ENCODE measurements at places on chromosomes 3 and 15. TPM values are rescaled to one million over a fixed set of nuclear protein-coding genes. Genes with fewer than 3 reads are reported as not detected.

The HTR3E gene
- not detected for total RNA-seq

The IQCF6 gene
- total RNA-seq = not detected

The ADCY5 gene
- total RNA-seq = 8.0 TPM

The SPATA12 gene
- total RNA-seq = not detected

GRCh38 chr3:62109534-62109933 lies 263.8 kb downstream of the FEZF2 start:
- peak overlapping the region; percentile 17 for H3K27ac ChIP-seq
- peaks cover 13% of the 10 kb centered on the region for H3K4me1 ChIP-seq
- peaks cover 4% of the 10 kb centered on the region for H3K36me3 ChIP-seq
- H3K27me3 ChIP-seq = no peaks in the 10 kb centered on the region
- H3K4me3 ChIP-seq = no peak overlapping the region
- DNase-seq = no peak

GRCh38 chr3:347581-347980 lies 151.0 kb downstream of the CHL1 start:
- H3K4me1 ChIP-seq = no peaks in the 10 kb centered on the region
- H3K27ac ChIP-seq = no peak overlapping the region
- H3K4me3 ChIP-seq = no peak overlapping the region
- H3K36me3 ChIP-seq = no peaks in the 10 kb centered on the region
- peaks cover 18% of the 10 kb centered on the region for H3K27me3 ChIP-seq
- DNase-seq = no peak

DNA sequence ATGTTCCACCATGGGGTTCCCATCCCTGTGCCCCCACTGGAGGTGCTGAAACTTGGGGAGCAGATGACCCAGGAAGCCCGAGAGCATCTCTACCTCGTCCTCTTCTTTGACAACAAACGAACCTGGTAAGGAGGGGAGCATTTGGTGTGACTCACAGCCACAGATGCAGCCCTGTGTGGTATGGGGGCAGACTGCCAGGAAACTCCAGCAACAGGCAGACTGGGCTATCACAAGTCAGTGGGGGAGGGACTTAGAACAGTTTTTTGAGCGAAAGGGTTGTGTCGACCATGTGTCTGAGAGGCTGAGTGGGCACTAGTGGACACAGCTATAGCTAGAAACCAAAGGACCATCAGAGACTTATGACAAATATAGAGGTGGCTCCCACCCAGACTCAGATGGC lies 3.4 kb upstream of the OGG1 start:
- H3K36me3 ChIP-seq = peaks cover 29% of the 10 kb centered on the region
- H3K27ac ChIP-seq = peak overlapping the region; percentile 61

DNA sequence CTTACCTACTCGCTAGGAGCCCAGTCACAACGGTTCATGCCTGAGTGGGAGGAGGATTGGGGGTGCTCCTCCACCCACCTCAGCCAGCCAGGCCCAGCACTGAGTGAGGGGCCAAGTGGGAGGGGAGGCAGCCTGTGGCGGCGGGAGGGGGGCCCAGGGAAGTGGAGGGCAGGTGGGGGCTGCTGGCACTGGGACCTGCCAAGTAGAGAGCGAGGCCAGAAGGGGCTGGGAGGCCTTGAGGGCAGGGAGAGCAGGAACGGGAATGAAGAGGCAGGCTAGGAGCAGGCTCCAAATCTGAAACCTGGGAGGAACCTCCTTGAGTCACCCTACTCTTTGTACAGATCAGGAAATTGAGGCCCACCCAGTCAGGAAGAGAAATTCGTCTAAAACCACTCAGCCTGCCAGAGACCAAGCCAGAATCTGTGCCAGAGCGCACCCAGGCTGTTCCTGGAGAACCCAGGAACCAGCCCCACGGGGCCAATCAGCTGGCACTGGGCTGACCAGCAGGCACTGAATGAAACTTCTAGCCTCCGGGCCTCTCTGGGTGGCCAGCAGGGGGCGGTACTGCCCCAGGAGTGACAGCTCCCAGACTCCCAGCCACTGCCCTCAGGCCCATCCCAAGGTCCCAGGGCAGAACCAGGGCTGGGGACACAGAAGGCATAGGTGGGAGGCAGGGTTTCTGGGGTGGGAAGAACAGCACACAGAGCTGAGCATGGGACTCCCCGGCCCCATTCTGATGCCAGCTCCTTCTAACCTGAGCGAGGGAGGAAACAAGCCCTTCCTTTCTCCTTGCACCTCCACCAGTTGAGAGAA lies 14.8 kb upstream of the CYP11A1 start:
- H3K4me3 ChIP-seq = no peak overlapping the region
- no peak overlapping the region for H3K27ac ChIP-seq
- no peaks in the 10 kb centered on the region for H3K27me3 ChIP-seq

The ACOX2 gene
- 0.56 TPM for total RNA-seq

The SMCO1 gene
- total RNA-seq = not detected

DNA sequence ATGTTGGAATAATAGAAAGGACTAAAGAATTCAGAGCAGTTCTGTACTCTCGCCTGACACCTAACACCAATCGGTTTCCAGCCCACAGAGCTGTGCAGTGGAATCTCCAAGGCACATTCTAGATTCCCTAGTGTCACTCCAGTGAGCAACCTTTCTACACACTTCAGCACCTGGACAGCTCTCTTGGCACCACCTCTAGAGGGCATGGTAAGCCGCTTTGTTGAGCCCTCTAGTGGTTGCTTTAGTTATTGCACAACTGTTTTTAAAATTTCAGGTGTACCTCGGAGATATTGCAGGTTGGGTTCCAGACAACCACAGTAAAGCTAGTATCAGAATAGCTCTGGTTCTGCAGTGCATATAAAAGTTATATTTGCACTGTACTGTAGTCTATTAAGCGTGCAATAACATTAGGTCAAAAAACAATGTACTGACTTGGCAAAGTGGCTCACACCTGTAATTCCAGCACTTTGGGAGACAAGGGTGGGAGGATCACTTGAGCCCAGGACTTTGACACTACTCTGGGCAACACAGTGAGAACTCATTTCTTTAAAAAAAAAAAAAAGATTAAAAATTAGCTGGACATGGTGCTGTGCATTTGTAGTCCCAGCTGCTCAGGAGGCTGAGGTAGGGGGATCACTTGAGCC lies 26.5 kb upstream of the ERC2 start:
- no peaks in the 10 kb centered on the region for H3K36me3 ChIP-seq
- DNase-seq = no peak
- H3K4me1 ChIP-seq = no peaks in the 10 kb centered on the region
- H3K27me3 ChIP-seq = peaks cover 32% of the 10 kb centered on the region
- H3K27ac ChIP-seq = no peak overlapping the region
- no peak overlapping the region for H3K4me3 ChIP-seq

DNA sequence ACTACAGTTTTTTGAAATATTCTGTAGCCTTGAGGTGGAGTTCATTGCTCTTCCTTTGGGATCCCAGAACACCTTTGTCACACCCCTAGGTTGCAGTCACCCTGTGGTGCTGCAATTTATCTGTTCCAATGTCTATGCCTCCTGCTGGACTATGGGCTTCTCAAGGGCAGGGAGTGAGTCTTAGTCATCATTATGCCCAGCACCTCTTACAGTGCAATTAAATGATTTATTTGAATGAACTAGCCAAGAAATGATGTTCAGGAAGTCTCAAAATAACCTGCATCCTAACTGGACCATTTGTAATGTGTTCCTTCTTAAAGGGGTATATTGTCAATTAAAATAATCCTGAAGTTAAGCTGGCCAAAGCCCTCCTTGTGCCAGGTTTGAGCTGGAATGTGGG lies 28.5 kb downstream of the SHC4 start:
- DNase-seq = no peak
- no peak overlapping the region for H3K4me3 ChIP-seq
- peak overlapping the region; percentile 82 for H3K27ac ChIP-seq
- H3K4me1 ChIP-seq = peaks cover 89% of the 10 kb centered on the region
- H3K27me3 ChIP-seq = no peaks in the 10 kb centered on the region
- peaks cover 4% of the 10 kb centered on the region for H3K36me3 ChIP-seq

DNA sequence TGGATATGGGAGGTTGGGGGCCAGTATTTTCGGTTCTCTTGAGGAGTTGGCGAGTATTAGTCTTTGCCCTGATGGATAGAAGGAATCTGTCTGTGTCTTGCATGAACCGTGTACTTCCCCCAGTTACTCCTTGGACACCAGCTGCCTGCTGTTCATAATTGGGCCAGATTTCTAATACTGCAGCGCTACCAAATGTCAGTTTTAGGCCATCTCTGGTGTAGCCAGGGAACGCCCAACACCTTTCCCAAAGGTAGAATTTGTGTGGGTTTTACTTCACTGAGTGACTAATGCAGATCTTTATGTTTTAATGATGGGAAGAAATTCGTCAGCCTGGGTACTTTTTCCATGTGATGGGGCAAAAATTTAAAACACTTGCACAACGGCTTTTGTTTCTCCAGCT lies 18.4 kb downstream of the FLNB start:
- DNase-seq = no peak
- H3K4me3 ChIP-seq = no peak overlapping the region
- H3K36me3 ChIP-seq = no peaks in the 10 kb centered on the region
- H3K27me3 ChIP-seq = no peaks in the 10 kb centered on the region

DNA sequence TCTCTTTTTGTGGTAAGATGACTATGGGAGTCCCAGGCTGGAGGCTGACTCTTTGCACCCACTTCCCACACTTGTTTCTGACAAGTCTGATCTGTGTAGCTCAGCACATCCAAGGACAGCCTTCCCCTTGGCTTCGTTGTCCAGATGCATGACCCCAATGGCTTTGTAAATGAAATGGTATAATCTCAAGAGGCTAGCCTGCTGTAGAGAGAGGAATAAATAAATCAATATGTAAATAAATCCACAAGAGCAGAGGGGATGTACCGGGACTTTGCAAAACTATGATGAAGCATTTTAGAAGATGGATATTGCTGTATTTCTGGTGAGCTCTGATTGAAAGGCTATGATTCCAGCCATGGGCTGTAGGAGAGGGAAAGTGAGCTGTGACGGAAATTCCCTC lies 79.9 kb upstream of the NEO1 start:
- no peak overlapping the region for H3K4me3 ChIP-seq
- peaks cover 18% of the 10 kb centered on the region for H3K4me1 ChIP-seq
- no peaks in the 10 kb centered on the region for H3K36me3 ChIP-seq
- no peak for DNase-seq

DNA sequence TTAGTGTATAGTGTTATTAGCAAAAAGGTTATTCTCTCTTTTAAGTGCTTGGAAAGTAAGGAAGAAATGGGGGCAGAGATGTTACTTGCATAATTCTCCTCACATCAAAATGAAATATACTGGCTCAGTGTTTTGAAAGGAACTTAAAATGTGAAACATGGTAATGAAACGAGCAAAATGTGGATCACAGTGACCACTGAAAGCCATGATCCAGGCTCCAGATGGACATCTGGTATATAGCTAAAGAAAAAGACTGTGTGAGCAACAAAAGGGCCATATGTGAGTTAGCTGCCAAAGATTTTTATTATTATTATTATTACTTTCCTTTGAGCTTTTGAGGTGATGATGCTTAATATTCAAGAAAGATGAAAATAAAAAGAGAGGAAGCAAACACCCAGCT lies 89.6 kb downstream of the GAP43 start:
- no peak overlapping the region for H3K4me3 ChIP-seq
- H3K27me3 ChIP-seq = no peaks in the 10 kb centered on the region
- no peak for DNase-seq
- H3K4me1 ChIP-seq = peaks cover 26% of the 10 kb centered on the region

The CCR3 gene
- total RNA-seq = not detected

The LSAMP gene
- total RNA-seq = 1.8 TPM

- peaks cover 8% of the 10 kb centered on the region for H3K4me1 ChIP-seq
- peaks cover 6% of the 10 kb centered on the region for H3K36me3 ChIP-seq
- no peak overlapping the region for H3K27ac ChIP-seq
- H3K4me3 ChIP-seq = no peak overlapping the region
These were observed 7.0 kb downstream of the CMTM6 start for GRCh38 chr3:32495609-32496008.

The STARD5 gene
- total RNA-seq = 5.3 TPM

GRCh38 chr3:31294430-31295149 lies 238.1 kb upstream of the STT3B start:
- H3K27me3 ChIP-seq = no peaks in the 10 kb centered on the region
- no peak overlapping the region for H3K27ac ChIP-seq
- DNase-seq = no peak
- no peaks in the 10 kb centered on the region for H3K36me3 ChIP-seq
- H3K4me1 ChIP-seq = peaks cover 1% of the 10 kb centered on the region

The FHIT gene
- total RNA-seq = 3.8 TPM

DNA sequence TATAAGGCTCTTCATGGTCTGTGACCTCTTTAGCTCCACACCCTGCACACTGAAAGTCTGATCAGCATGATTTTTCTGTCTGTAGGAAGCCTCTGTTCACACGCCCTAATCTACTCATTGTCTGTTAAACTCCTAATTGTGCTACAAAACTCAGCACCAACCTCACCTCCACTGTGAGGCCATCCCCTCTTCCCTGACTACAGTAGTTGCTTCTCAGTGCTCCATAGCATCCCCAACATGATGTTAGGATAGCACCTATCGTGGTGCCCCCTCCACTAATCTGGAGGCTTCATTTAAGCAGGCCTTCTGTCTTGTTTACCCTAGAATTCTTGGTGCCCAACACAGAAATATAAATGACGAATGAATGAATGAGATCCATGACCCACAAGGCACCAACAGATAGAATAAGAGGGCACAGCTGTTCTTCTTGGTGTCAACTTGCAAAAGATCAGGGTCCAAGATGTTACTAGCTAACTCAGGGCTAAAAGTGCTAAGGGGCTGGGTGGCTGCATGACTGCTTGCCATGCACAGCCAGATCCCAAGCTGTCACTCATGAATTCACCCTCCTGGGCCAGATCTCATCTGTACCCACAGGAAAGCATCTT lies 55.2 kb upstream of the HEG1 start:
- H3K4me1 ChIP-seq = peaks cover 55% of the 10 kb centered on the region
- no peak overlapping the region for H3K4me3 ChIP-seq
- peak overlapping the region; percentile 62 for H3K27ac ChIP-seq

The CCDC14 gene
- 34.5 TPM for total RNA-seq

The LRRC49 gene
- 4.9 TPM for total RNA-seq

- no peaks in the 10 kb centered on the region for H3K4me1 ChIP-seq
- H3K27ac ChIP-seq = no peak overlapping the region
- no peaks in the 10 kb centered on the region for H3K36me3 ChIP-seq
These were observed 1449.0 kb downstream of the OTOL1 start for GRCh38 chr3:162945626-162946025.

- peaks cover 4% of the 10 kb centered on the region for H3K36me3 ChIP-seq
- no peak overlapping the region for H3K27ac ChIP-seq
- no peaks in the 10 kb centered on the region for H3K4me1 ChIP-seq
- DNase-seq = no peak
These were observed 57.9 kb upstream of the SELENOK start for GRCh38 chr3:53949541-53949940.

DNA sequence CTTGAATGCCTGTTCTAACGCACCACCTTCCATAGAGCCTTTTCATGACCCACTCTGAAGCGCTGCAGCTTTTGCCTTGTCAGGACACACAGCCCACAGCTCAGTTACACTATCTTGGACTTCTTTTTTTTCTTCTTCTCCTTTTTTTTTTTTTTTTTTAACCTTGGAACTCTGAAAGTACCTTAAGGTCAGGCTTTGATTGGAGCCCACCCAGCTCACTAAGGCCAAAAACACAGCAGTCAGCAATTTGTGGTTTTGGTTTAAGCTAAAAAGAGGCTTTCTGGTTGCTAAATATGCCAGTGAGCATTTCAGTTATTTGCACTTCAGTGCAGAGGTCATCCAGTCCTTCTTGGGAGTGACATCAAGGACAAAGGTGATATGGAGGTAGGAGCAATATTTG lies 1.7 kb downstream of the SLC25A20 start:
- peaks cover 3% of the 10 kb centered on the region for H3K36me3 ChIP-seq
- no peak for DNase-seq
- peak overlapping the region; percentile 79 for H3K27ac ChIP-seq
- H3K27me3 ChIP-seq = no peaks in the 10 kb centered on the region
- H3K4me1 ChIP-seq = peaks cover 23% of the 10 kb centered on the region
- H3K4me3 ChIP-seq = peak overlapping the region; percentile 1

GRCh38 chr3:22476976-22477375 lies 726.0 kb upstream of the ZNF385D start:
- no peak overlapping the region for H3K4me3 ChIP-seq
- peaks cover 28% of the 10 kb centered on the region for H3K4me1 ChIP-seq
- no peak overlapping the region for H3K27ac ChIP-seq
- H3K36me3 ChIP-seq = no peaks in the 10 kb centered on the region
- H3K27me3 ChIP-seq = peaks cover 2% of the 10 kb centered on the region

The CX3CR1 gene
- 0.12 TPM for total RNA-seq

The GOLGA6L9 gene
- 4.2 TPM for total RNA-seq

Data from chondrocyte (in vitro differentiated cells).